ENCODE measurements at places on chromosomes 16 and 17.
A peak's percentile ranks its signal among the peaks of the same experiment; 100 is the strongest.

DNA sequence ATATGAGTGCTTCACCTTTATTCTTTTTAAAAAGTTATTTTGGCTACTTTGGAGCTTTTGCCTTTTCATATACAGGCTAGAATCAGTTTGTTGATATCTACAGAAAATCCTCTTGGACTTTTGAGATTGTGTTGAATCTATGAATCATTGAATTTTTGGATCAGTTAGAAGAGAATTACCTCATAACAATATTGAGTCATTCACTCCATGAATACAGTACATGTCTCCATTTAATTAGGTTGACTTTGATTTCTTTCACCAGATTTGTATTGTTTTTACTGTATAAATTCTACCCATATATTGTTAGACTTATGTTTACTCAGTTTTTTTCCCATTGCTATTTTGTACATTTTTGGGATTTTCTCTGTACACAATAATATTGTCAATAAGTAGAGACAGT is 54.4 kb downstream of the TAOK1 start:
- DNase-seq = no peak

- DNase-seq = peak; percentile 42
These were observed 493 bp downstream of the PLSCR3 start for GRCh38 chr17:7393613-7394451.

- no peak for DNase-seq
These were observed 292.6 kb upstream of the IRX3 start for GRCh38 chr16:54579106-54579728.

GRCh38 chr17:81513372-81513752 is 763 bp upstream of the ACTG1 start:
- no peak for DNase-seq

GRCh38 chr16:89444728-89445127 is 45.6 kb downstream of the ANKRD11 start:
- DNase-seq = no peak

- no peak for DNase-seq
These were observed 38.9 kb downstream of the SLFN12L start for GRCh38 chr17:35498448-35499178.

DNA sequence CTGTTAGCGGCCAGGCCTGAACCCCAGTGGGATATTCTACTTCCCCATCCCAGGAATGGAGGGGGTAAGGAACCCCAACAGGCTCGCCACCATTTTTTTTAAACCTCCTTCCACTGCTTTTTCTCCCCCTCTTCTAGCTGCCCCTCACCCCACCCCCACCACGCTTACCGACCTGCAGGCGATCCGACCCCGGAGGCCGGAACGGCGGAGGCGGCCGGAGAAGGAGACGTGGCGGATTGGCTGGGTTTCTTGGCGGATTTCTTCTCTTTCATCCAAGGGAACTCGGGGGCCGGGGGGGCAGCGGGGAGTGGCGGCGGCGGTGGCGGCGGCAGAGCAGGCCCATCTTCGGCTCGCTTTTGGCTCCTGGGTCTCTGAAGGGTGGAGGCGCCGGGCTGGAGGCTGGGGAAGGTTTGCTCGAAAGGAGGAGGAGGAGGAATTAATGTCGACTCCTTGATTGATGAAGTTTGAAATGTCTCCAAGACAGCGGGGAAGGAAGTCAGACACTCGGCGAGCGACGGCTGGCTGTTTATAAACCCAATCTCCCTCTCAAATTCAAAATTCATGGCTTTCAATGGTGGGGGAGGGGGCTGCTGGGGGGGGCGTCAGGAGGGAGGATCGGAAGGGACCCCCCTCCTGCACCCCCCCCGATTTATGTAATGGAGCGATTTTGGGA is 424 bp downstream of the HOXB2 start:
- DNase-seq = peak; percentile 15

- no peak for DNase-seq
These were observed 4.2 kb downstream of the TOB1 start for GRCh38 chr17:50861822-50862528.

DNA sequence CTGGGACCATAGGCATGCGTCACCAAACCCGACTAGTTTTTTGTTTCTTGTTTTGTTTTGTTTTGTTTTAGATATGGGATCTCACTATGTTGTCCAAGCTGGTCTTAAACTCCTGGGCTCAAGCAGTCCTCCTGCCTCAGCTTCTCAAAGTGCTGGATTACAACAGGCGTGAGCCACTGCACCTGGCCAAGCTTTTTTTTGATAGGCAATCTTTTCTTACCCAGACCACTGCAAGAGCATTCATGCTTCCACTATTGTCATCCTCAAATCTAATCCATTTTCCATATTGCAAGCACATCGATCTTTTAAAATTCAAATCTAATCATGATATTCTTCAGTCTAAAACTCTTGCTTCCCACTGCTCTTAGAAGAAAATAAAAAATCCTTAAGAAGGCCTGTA is 10.3 kb upstream of the NACA2 start:
- DNase-seq = no peak

- DNase-seq = no peak
These were observed 4.6 kb downstream of the FAM171A2 start for GRCh38 chr17:44359006-44359405.

- DNase-seq = no peak
These were observed 116.5 kb downstream of the ZNF423 start for GRCh38 chr16:49739381-49739780.

DNA sequence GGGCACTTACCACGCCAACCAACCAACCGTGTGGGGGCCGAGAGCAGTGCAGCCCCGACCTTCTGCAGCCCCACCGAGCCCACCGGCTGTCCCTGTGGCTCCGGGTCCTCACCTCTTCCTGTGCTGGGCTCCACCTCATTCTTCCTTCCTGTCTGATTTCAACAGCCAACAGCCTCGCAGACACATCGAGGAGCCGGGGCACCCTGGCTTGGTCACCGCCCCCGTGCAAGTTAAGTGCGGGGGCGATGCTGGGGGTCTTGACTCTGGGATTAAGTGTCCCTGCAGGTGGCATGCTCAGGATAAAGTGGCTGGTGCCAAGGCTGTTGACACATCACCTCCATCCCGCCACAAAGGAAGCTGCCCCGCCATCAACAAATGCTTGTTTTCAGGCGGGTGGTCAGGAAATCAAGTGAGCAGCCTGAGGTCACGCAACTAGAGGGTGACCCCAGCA is at the start of gene NLRC3:
TSS of gene NLRC3 (minus strand) at position 102 of the 451 bp plus-strand sequence. CDS start 12,367 bp downstream, outside the sequence.
- DNase-seq = peak; percentile 24

GRCh38 chr17:41391535-41391934 is 5.9 kb downstream of the KRT31 start:
- DNase-seq = no peak

DNA sequence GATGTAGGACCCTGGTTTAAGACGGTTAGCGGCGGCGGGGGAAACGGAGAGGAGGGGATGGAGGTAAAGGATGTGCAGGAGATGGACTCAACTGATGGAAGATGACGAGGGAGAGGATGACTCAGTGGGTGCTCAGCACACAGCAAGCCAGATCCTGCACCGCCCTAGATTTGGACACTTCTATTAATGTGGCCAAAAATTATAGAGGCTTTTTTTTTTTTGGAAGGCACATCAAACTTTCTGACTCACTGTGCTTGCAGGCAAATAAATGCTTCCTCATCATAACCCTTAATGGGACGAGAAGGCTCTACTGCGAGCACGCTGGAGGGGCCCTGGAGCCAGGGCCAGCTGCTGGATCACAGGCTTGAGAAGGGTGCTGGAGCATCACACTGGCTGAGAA is 36.0 kb downstream of the RTN4RL1 start:
- no peak for DNase-seq

- DNase-seq = no peak
These were observed 235.8 kb upstream of the CDH8 start for GRCh38 chr16:62272035-62272434.

GRCh38 chr17:76676629-76677028 is 33.1 kb upstream of the ST6GALNAC1 start:
- DNase-seq = no peak

- no peak for DNase-seq
These were observed 40.1 kb upstream of the MNT start for GRCh38 chr17:2440930-2441329.

- no peak for DNase-seq
These were observed at the start of gene CYTH1 for GRCh38 chr17:78781893-78782304. CYTH1 (minus strand) TSS chr17:78782273; CDS start chr17:78782223, 50 bp downstream.

GRCh38 chr16:56593573-56594291 is 4.4 kb downstream of the MT3 start:
- DNase-seq = no peak

DNA sequence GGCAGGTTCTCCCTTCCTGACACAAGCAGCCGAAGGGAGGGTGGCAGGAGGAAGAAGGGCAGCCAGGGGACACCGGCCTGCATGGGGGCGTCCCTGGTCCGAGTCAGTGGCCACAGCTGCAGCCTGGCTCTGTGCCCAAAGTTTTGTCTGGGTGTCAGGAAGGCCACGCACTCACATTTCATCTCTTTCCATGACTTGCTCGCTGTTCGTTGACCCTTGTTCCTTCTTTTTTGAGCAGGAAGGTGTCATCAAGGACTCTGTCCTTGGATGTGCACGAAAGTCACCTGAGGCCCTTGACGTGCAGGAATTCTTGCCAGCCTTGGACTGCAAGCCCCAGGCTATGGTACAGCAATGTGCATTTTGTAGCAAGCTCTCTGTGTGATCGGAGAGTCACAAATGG is 93.3 kb downstream of the TNFRSF13B start:
- no peak for DNase-seq

DNA sequence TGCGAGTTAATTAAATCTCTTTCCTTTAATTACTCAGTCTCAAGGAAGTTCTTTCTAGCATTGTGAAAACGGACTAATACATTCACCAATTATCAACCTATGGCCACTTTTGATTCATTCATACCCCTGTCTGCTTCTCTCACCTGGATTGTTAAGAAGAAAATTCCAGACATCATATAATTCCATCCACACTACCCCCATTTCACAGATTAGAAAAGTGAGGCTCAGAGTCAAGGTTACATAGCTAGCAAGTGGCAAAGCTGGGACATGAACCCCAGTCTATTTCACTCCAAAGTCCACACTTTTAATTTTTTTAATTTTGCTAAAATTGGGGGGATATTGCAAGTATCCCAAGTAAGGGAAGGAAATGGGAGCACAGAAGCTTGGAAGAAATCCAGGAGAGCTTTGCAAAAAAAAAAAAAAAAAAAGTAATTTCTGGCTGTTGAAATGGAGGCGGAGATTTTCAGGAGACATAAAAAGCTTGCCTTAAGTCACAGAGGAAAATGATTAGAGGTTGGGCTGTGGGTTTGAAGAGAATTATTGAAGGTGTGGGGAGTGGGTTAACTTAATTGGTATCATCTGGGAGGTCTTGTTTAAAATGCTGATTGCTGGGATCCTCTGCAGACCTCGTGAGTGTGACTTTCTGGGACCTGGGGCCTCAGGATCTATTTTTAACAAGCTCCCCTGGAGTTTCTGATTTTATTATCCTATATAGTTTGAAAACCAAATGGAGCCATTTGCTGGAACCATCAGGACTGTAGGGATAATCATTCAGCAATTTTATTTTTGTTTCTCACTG is 42.3 kb upstream of the ZKSCAN2 start:
- DNase-seq = no peak

GRCh38 chr16:57950382-57950781 is 20.5 kb downstream of the CNGB1 start:
- DNase-seq = no peak

GRCh38 chr16:66874079-66874775 is 6.1 kb upstream of the PDP2 start:
- DNase-seq = no peak

DNA sequence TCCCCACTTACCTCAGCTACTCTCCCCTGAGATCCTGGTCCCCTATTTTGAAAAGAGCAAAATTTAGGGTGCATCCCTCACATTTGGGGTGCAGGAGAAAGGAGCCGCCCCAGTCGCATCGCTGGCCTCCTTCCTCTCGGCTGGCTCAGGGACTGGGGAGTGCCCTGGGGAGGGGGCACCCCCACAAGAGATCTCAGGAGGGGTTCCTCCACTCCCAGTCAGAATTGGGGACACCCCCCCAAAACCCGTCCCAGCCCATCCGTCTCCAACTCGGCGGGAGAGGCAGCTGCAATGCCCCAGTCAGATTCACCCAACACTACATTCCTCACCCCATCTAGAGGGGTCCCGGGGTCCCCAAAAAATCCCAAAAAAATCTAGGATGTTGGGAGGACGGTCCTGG is 3.5 kb upstream of the BCL6B start:
- no peak for DNase-seq

DNA sequence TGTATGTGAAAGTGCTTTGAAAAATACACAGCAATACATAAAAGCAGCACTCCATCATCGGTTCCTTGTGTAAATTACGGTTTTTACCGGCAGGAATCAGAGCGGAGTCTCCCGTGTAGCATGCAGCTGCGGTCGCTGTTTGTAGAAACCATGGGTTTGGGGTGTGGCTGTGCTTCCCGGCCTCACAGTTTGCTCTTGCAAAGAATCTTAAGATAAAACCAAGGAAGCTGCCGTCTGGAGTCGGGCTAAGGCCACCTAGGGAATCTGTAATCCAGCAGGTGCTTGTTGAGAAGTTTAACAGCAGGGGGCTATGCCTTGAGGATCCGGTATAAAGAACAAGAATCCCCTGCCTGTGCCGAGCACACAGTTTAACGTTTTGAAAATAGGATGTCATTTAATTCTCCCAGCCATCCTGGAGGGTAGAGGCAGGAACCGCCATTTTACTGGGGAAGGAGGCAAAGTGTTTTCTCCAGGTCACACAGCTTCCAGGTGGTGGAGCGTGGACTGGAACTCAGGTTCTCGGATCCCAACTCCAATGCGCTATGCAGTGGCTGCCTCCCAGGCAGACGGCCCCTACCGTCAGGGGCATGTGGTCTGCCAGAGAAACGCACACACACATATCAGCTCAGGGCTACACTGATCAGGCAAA is 6.0 kb upstream of the TLCD3A start:
- no peak for DNase-seq

- DNase-seq = no peak
These were observed 346.6 kb upstream of the SALL1 start for GRCh38 chr16:51497541-51498211.

GRCh38 chr17:43604549-43604948 is 57.2 kb downstream of the MEOX1 start:
- no peak for DNase-seq

All from stimulated activated CD8-positive, alpha-beta memory T cell treated with anti-CD3 and anti-CD28 coated beads, Interleukin-4, amount 100 ng/mL, for 24 hours (primary cell).